ENCODE measurements at places on chromosomes 11 and 22. TPM values are rescaled to one million over a fixed set of nuclear protein-coding genes. Genes with fewer than 3 reads are reported as not detected.

GRCh38 chr11:125272092-125272491, 107.5 kb downstream of the PKNOX2 start:
- H3K4me3 ChIP-seq, result no peak overlapping the region
- no peaks in the 10 kb centered on the region for H3K4me1 ChIP-seq
- no peak for DNase-seq
- no peak overlapping the region for H3K27ac ChIP-seq

GUCY1A2 gene
- 6.4 TPM for total RNA-seq

OR51B5 gene
- 0.92 TPM for total RNA-seq

DNA sequence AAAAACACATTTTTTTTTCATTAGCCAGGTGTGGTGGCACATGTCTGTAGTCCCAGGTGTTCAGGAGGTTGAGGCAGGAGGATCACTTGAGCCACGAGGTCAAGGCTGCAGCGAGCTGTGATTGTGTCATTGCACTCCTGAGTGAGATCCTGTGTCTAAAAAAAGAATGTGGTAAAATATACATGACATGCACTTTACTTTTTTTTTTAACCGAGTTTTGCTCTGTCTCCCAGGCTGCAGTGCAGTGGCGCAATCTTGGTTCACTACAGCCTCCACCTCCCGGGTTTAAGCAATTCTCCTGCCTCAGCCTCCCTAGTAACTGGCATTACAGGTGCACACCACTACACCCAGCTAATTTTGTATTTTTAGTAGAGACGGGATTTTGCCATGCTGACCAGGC, 22.5 kb upstream of the CLDN5 start:
- H3K27me3 ChIP-seq, result no peaks in the 10 kb centered on the region
- peaks cover 8% of the 10 kb centered on the region for H3K4me1 ChIP-seq
- H3K4me3 ChIP-seq, result no peak overlapping the region
- H3K36me3 ChIP-seq, result no peaks in the 10 kb centered on the region
- no peak for DNase-seq

TP53AIP1 gene
- total RNA-seq, result not detected

DNA sequence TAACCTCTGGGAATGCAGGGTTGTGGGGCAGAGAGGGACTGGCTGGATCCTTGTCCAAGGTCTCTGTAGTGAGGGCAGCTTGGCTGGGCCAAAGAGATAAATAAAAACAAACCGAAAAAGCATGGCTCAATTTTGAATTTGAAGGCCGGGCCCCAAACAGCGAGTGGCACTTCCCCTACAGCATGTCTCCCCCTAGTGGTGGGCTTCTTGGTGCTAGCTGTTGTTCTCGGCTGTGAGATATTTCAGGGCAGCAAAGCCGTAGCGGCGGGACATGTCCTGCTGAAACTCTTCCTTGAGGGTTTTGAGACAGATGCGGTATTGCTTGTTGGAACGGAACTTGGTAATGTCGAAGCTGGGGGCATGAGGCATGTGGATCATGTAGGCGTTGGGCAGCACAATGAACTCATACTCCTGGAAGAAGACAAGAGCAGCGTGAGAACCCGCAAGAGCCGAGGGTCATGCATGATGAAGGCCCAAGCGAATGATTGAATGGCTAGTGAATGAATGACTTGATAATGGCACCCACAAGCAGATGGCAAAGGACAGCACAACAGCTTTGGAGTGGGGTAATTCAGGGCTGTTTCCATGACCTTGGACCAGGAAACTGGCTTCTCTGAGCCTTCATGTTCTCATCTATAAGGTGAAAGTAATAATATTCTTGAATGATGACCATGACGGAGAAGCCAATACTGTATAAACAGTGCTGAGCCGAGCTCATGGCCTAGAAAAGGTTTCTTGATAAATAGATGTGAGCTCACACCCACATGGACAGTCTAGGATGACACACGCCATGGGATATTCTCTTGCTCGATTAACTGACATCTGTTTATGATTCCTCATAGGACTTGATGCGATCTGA, 216.3 kb upstream of the SYN3 start:
- H3K27me3 ChIP-seq, result no peaks in the 10 kb centered on the region
- no peak overlapping the region for H3K4me3 ChIP-seq
- peaks cover 6% of the 10 kb centered on the region for H3K4me1 ChIP-seq
- H3K27ac ChIP-seq, result no peak overlapping the region
- DNase-seq, result no peak
- H3K36me3 ChIP-seq, result peaks cover 39% of the 10 kb centered on the region

DNA sequence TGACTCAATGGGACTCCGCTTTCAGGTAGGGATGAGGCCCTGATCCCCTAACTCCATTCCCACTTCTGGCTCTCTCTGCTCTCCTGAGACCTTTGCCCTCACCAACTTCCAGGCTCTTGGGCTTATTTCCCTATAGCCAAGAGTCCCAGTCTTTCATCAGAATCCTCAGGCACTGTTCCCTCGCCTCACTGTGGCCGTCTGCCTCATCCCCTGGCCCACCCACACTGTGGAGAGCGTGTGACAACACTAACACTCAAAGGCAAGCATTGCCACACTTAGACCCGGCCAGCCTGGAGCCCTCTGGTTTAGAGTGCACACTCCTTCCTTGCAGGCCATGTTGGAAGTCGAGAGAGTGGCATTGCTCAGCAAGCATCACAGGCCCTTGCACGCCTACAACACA, 27.0 kb downstream of the SERPINH1 start:
- no peak overlapping the region for H3K27ac ChIP-seq
- H3K4me1 ChIP-seq, result peaks cover 4% of the 10 kb centered on the region
- no peak for DNase-seq
- H3K36me3 ChIP-seq, result no peaks in the 10 kb centered on the region
- no peak overlapping the region for H3K4me3 ChIP-seq
- H3K27me3 ChIP-seq, result no peaks in the 10 kb centered on the region

All from stomach (tissue), 19 donors.